ENCODE measurements at places on chromosomes 12 and 14.
A peak's percentile ranks its signal among the peaks of the same experiment; 100 is the strongest.

GRCh38 chr12:54352022-54352531 is 12.2 kb downstream of the GPR84 start:
- peak; percentile 79 for DNase-seq

- DNase-seq = no peak
Observed at GRCh38 chr12:77229640-77230442, 164.5 kb upstream of the E2F7 start.

GRCh38 chr12:6425590-6426531 is 18.9 kb upstream of the CD27 start:
- no peak for DNase-seq

DNA sequence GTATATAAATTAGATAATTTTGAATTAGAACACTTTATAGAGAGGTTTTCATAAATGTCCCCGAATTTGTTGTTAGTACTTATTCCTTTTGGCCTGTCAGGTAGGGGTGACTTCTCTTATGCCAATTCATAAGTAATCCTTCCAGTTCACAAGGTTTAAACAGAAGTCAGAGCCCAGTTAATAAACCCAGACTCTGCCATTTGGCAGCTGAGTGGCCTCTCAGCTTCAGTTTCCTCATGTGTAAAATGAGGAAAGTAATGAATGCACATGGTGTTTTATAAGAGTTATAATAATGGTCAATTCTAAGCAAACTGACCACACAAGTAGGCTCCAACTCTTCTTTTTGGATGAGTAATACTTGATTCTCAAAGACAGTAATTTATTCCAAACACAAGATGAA is 10.3 kb downstream of the MTERF2 start:
- no peak for DNase-seq

DNA sequence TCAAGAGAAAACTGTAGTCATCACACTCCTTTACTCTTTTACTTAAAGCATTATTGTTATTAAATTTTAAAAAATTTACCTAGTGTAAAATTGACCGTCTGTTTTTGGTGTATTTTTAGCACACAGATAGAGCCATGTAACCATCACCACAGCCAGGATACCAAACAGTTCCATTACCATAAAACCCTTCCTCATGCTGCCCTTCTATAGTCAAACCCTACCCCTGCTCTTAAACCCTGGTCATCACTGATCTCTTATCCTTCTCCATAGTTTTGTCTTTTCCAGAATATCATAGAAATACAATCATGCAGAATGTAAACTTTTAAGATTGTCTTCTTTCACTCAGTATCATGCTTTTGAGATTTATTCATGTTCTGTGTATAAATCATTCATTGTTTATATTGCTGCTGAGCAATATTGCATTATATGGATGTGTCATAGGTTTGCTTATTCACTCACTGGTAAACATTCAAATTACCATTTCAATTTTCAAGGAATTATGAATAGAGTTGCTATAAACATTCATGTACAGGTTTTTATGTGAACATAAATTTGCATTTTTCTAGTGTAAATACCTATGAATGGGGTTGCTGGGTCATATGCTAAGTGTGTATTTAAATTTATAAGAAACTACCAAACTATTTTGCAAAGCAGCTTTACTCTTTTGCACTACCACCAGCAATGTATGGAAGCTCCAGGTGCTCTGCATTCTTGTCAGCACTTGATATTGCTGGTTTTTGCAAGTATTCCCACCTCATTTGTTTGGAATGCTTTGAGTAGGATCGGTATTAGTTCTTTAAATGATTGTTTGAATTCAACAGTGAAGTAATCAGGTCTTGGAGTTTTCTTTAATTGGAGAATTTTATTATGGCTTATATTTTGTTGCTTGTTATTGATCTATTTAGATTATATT is 125.5 kb downstream of the LMNTD1 start:
- no peak for DNase-seq

DNA sequence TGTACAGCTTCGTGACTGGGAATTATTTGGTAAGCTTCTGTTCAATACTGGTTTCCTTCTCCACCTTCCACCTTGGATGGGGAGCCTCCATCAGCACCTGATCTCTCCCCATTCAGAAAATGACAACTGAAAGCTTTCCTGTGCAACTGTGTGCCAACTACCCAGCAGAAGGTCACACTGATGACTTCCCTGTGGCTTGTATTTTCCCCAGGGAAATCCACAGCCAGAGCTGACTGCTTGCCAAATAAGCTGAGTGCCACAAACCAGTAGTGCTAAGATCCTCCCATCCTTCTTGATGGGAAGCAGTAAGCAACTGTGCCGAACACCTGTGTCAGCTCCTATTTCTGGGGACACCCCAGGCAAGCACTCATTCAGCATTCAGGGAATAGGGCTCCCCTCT is 257.2 kb upstream of the SOX5 start:
- no peak for DNase-seq

GRCh38 chr12:111978545-111978944 is 34.4 kb downstream of the TMEM116 start:
- DNase-seq = no peak

GRCh38 chr14:105392131-105393090 is 5.9 kb upstream of the TEX22 start:
- DNase-seq = no peak

DNA sequence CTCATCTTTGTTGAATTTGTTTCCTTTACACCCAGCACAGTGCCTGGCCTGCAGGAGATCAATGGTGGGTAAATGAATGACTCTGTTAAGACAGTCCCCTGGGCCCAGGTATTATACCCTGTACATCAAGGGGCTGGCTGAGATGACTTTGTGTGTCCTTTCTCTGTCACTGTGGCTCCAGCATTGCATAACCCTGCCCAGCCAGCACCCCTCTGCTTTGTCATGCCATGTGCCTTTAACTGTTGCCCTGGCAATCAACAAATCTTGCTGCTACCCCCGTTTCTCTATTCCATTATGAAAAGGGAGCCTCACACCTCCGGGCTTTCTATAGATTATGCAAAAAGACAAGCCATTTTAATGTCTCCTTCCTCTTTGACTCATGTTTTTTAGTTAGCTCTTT is 7.6 kb upstream of the FLVCR2 start:
- DNase-seq = no peak

- no peak for DNase-seq
Observed at GRCh38 chr14:88321692-88322503, 1.2 kb downstream of the KCNK10 start.

GRCh38 chr14:49945448-49946319 is 52.8 kb downstream of the ARF6 start:
- DNase-seq = no peak

DNA sequence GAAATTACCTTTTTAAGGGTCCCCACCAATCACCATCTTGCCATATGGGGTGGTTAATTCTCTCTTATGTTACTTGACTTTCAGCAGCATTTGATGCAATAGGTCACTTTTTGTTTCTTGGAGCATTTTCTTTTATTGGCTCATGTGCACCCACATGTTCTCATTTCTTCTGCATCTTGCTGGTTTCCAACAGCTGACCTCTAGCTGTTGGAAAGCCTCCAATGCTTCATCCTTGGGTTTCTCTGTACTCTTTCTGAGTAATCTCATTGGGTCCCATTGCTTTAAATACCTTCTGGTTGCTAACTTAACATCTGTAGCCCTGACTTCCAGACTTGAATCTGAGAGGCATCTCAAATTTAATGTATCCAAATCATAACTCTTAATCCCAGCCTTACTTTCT is 116.8 kb downstream of the CRADD start:
- DNase-seq = no peak

DNA sequence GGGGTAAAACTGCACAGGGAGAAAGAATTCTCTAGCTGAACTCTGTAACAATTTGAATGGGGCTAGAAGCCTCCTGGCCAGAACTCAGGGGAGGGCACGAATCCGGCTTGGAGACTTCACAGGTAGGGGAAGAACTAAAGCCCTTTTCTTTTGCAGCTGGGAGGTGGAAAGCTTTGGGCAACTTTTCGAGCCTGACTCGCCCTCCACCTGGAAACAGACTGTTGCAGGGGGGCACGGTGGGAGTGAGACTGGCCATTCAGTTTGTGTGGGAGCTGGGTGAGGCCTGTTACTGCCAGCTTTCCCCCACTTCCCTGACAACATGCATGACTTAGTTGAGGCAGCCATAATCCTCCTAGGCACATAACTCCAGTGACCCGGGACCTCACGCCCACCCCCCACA is 135.8 kb downstream of the PLCZ1 start:
- no peak for DNase-seq

GRCh38 chr14:51643140-51643539 is 8.6 kb upstream of the FRMD6 start:
- no peak for DNase-seq

Measured in anterior cingulate cortex (tissue), 58 donors.